ENCODE measurements at places on chromosomes 5 and 9. TPM values are rescaled to one million over a fixed set of nuclear protein-coding genes. Genes with fewer than 3 reads are reported as not detected.

Gene DIPK1B
- total RNA-seq, result 23.2 TPM

Gene DDX4
- total RNA-seq, result not detected

DNA sequence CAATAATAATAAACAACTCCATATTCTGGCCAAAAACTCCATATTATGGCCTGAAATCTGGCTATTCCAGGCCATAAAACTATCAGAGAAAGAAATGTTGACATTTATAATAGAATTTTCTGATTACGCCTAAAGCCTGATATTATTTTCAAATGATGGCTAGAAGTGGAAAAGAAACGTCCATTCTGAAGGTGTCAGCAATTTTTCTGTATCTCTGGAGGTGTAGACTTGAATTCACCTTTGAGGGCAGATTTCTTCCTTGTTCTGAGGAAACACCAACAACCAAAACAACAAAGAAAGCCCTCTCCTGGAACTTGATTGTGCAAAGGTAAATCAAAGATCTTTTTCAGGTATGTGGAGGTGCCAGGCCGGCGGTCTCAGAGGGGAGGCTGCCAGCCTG, 390.7 kb downstream of the DMAC1 start:
- H3K4me3 ChIP-seq, result no peak overlapping the region
- H3K27ac ChIP-seq, result no peak overlapping the region
- no peaks in the 10 kb centered on the region for H3K36me3 ChIP-seq
- no peaks in the 10 kb centered on the region for H3K27me3 ChIP-seq
- DNase-seq, result no peak

- H3K27ac ChIP-seq, result peak overlapping the region; percentile 84
- DNase-seq, result peak; percentile 78
- no peaks in the 10 kb centered on the region for H3K36me3 ChIP-seq
- peaks cover 53% of the 10 kb centered on the region for H3K4me1 ChIP-seq
- H3K27me3 ChIP-seq, result no peaks in the 10 kb centered on the region
These were observed 86.0 kb downstream of the ZNF608 start for GRCh38 chr5:124660229-124661093.

DNA sequence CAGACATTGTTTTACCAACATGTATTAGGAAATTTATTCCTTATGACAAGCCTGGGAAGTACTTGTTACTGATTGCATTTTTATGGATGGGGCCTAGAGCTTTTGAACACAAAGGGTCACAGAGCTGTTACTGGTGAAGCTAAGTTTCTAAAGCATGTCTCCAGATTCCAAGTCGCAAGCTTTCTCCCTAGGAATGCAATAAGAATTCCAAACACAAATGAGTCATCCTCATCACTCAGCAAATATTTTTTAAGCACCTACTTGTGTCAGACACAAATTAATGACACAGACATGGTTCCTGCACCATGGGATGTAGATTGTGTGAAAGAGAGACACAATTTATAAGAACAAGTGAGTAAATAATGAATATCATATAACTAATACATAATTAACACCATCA, 11.0 kb upstream of the SH3RF2 start:
- no peaks in the 10 kb centered on the region for H3K27me3 ChIP-seq
- peaks cover 18% of the 10 kb centered on the region for H3K4me1 ChIP-seq
- peak; percentile 96 for DNase-seq
- peak overlapping the region; percentile 75 for H3K27ac ChIP-seq
- H3K4me3 ChIP-seq, result no peak overlapping the region

DNA sequence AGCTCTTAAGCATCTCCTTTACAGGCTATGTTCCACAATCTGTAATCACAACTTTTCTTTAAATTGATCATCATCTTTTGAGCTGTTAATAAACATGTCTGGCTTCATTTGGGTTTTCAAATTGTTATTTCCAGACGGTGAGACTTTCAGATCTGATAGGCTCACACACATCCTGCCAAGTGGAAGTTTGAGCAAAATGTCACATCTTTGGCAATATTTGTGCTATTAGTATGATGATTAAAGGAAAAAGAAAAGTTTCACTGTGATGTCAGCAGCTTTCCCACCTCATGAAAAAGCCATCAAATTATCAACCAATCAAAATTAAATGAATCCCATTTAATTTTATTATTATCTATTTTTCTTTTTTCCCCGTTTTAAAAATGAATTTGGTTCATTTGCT, 29.8 kb downstream of the SLC1A1 start:
- H3K27me3 ChIP-seq, result no peaks in the 10 kb centered on the region
- H3K27ac ChIP-seq, result no peak overlapping the region
- H3K4me3 ChIP-seq, result no peak overlapping the region
- H3K4me1 ChIP-seq, result peaks cover 5% of the 10 kb centered on the region

- H3K27me3 ChIP-seq, result no peaks in the 10 kb centered on the region
- no peaks in the 10 kb centered on the region for H3K36me3 ChIP-seq
- H3K27ac ChIP-seq, result no peak overlapping the region
- H3K4me3 ChIP-seq, result no peak overlapping the region
These were observed 32.8 kb upstream of the PIP5K1B start for GRCh38 chr9:68672215-68672614.
